ENCODE measurements at places on chromosomes 13 and 19.

- DNase-seq = no peak
These were observed 41.6 kb upstream of the CHST8 start for GRCh38 chr19:33580026-33580644.

- DNase-seq = no peak
These were observed 372.9 kb downstream of the MTUS2 start for GRCh38 chr13:29193083-29193482.

DNA sequence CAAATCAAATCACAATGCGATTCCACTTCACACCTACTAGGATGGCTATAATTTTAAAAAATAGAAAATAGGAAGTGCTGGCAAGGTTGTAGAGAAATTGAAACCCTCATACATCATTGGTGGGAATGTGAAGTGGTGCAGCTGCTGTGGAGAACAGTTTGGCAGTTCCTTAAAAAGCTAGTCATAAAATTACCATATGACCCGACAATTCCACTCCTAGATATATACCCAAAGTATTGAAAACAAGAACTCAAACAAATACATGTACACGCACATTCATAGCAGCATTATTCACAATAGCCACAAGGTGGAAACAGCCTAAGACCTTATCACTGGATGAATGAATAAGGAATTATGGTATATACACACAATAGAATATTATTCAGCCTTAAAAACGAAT, 12.0 kb downstream of the HMGB1 start:
- DNase-seq = peak; percentile 25

- DNase-seq = no peak
These were observed 1794.2 kb downstream of the SLITRK5 start for GRCh38 chr13:89465366-89465765.

DNA sequence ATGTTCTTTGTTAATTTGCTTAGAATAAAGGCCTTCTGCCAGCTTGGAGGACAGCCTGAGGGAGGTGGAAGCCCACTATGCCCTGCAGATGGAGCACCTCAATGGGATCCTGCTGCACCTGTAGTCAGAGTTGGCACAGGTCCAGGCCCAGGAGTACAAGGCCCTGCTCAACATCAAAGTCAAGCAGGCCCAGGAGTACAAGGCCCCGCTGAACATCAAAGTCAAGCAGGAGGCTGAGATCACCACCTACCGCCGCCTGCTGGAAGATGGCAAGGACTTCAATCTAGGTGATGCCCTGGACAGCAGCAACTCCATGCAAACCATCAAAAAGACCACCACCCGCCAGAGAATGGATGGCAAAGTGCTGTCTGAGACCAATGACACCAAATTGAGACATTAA, 41.7 kb downstream of the ZNF85 start:
- DNase-seq = no peak

DNA sequence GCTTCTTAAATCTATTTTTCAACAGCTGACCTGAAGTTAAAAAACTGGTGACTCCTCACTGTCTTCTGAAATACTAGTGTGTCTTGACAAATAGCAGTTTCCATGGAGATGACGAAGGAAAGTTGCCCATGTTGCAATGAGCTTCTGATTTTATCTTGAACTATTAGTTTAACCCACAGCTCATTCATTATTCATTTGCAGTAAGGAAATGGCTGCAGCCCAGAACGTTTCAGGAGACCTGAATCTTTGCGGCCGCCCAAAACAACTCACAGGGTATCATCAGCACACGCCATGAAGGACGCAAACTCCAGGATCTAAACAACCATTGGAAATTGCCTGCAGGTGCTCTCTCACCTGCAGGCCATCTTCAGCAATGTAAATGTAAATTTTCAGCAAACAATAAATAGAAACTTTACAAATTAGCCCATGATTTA, 142.5 kb downstream of the DCLK1 start:
- DNase-seq = no peak

DNA sequence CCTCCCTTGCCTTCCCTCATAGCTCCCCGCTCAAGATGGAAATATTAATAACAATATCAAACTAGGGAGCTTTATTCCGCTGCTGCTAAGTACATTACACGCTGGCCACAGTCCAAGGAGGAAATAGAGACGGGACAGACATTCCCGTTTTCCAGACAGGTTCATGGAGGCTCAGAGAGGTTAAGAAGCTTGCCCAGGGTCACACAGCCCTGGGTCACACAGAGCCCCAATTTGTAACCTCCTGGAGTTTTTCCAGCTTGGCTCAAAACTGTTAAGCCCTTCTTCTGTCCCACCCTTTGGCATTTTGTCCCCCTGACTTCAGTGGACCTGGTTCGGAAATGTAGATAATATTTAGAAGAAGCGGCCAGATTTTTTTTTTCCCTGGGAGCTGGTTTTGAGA, 2.0 kb downstream of the BICRA start:
- no peak for DNase-seq

GRCh38 chr13:100304229-100304628, 215.3 kb downstream of the PCCA start:
- DNase-seq = no peak

DNA sequence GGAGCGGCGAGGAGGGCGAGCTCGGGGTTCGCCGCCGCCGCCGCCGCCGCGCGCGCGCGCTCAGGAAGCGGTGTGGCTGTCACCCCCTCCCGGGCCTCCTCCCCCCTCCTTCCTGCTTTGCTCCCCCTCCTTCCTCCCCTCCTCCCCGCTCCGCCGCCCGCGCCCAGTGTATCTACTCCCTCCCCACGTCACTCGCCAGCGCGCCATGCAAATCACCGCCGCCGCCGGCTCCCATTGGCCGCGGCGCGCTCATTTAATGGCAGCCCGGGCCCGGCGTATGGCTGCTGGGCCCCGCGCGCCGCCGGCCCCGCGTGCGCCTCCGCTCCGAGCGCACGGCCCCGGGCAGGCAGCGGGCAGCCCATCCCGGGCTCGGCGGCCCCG, 335 bp upstream of the SOX1 start:
- DNase-seq = peak; percentile 15

- DNase-seq = no peak
These were observed 28.5 kb upstream of the ARGLU1 start for GRCh38 chr13:106596275-106596937.

DNA sequence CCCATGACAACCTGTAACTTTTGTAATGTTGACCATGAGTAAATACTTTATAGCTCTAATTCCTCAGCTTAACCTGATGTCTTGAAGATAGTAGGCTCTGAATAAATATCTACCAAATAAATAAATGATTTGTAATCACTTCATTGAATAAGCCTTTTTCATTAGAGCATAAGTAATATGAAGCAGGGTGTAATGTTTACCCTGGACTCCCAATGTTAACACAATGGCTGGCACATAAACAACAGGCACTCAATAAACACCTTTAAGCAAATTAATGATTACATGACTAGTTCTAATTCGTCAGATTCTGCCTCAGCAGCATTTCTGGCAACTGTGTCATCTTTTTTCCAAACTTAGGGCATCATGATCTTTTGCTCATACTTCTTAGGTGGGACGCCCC, 396.3 kb downstream of the LIG4 start:
- DNase-seq = no peak

GRCh38 chr13:108376308-108376707, 106.8 kb downstream of the TNFSF13B start:
- no peak for DNase-seq

DNA sequence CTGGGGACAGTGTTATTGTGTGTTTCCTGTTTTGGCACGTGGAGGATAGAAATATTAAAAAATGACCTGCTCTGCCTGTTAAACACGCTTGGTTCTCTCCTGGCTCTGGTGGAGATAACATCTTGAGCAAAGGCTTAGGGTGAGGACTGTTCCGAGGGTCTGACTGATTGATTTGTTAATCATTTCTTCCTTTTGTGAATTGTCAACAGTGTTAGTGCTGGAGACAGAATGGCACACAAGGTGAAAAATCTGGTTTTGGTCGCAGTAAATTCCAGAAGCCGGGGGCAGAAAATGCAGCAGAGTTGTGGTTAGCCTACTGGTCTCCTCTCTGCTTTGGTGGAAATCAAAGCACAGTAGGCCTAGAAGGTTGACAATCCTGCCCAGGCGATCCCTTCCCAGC, 163.6 kb downstream of the FGF9 start:
- DNase-seq = no peak

Measured in erythroblast (primary cell).